ENCODE measurements at places on chromosomes 2 and 18.

DNA sequence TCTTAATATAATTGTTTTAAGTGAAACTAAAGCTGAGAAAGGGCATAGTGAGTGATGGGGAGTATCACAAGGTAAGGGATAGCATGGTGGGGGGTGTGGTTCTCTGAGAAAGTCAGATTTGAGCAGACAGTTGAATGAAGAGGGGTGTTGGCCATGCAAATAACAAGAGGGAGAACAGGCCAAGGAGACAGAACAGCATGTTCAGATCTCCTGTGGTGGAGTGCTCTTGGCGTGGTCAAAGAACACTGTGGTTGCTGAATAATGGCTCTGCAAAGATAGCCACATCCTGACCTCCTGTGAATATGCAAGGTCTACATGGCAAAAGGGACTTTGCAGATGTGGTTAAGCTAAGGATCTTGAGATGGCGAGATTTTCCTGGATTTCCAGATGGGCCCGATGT lies 389.2 kb downstream of the TMEM182 start:
- DNase-seq: no peak

GRCh38 chr2:101152272-101153076 lies 1.3 kb upstream of the TBC1D8 start:
- peak; percentile 6 for DNase-seq

DNA sequence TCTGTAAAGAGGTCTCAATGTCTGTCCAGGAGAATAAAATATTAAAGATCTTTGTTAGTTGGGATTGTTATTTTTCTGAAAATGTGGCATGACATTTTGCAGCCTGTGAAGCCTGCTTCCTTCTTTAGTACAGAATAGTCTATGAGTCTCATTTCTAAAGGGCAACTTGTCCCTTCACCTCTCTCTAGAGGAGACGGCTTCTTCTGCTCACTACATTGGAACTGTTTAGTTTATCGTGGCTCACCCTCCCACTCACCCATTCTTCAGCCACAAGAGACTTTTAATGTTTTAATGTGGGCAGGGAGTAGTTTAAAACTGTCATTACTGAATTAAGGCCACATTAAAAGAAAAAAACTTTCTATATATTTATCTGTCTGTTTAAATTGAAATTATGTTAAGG lies 161.0 kb downstream of the BARD1 start:
- no peak for DNase-seq

- peak; percentile 19 for DNase-seq
Observed at GRCh38 chr2:8676191-8676920, 5.5 kb upstream of the ID2 start.

DNA sequence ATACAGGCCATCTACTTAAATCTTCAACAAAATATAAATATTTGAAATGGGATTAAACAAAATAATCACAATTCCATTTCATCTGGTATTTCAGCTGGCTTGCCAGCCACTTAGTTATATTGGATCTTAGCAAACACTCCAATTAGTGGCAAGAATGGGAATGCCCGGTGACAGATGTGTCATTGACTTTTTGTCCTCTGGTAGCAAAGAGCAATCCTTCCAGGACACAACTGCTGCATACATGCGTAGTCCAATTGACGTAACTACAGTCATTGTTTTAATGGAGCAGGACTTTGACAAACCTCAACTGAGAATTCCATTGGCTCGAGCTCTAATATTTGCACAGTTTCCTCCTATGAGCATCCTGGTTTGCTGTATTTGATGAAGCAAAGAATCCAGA lies 69.9 kb downstream of the RNF152 start:
- DNase-seq: no peak

DNA sequence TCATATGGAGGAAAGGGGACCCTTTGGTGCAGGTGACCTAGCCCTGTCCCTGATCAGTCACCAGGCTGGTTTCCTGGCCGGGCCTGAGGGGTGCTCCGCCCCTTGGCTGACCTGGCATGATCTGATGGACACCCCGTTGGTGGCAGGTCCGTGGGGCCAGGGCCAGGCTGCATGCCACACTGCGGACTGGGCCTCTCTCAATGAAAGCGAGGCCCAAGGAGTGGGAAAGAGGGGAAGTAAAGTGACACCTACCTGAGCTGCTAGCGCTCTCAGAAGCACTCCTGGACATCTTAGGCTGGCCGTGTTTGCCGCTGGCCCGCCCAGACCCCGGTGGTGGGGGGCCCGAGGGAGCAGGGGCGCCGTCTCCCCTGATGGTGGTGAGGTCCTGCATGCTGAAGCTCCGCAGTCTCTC lies 33.1 kb downstream of the MRPL35 start:
- no peak for DNase-seq

GRCh38 chr2:220506466-220506865 lies 879.0 kb downstream of the SLC4A3 start:
- DNase-seq: no peak

DNA sequence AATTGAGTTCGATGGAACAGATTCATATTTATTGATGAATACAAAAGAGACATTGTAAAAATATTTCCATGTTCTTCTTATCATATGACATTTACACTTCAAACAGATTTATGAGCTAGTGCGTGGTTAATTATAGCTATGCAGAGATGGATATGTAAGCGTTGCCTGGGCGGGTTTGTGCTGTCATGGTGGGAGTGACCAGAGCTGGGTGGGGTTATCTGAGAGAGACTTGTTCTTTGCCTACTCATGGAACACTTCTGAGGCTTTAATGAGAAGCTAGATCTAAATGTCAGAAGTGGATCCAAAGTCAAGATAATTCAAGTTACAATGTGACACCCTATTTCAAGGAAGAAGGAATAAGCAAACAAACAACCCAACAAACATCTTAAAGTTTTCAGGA lies 162.3 kb upstream of the ZEB2 start:
- DNase-seq: no peak

GRCh38 chr2:26875065-26875634 lies 27.2 kb downstream of the DPYSL5 start:
- no peak for DNase-seq

GRCh38 chr2:229387866-229388265 lies 116.8 kb upstream of the PID1 start:
- no peak for DNase-seq

DNA sequence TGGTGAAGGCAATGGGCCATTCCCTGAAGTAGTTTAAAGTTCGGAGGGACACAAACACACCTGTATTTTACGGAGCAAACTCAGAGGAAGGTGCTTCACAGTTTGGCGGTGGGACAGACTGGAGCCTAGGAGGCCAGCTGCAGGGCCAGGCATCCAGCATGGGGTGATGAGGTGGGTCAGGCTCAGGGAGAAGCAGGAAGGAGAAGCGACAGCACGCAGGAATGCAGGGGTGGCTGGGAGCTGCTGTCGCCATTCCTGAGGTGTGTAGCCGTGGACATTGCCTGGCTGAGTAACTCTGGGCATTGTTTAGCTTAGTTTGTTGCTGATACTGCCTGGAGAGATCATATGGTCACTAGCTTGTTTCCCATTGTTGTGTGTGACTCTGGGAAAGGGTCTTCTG lies 35.8 kb upstream of the METTL21A start:
- no peak for DNase-seq

- no peak for DNase-seq
Observed at GRCh38 chr2:128930101-128930500, 611.4 kb upstream of the HS6ST1 start.

DNA sequence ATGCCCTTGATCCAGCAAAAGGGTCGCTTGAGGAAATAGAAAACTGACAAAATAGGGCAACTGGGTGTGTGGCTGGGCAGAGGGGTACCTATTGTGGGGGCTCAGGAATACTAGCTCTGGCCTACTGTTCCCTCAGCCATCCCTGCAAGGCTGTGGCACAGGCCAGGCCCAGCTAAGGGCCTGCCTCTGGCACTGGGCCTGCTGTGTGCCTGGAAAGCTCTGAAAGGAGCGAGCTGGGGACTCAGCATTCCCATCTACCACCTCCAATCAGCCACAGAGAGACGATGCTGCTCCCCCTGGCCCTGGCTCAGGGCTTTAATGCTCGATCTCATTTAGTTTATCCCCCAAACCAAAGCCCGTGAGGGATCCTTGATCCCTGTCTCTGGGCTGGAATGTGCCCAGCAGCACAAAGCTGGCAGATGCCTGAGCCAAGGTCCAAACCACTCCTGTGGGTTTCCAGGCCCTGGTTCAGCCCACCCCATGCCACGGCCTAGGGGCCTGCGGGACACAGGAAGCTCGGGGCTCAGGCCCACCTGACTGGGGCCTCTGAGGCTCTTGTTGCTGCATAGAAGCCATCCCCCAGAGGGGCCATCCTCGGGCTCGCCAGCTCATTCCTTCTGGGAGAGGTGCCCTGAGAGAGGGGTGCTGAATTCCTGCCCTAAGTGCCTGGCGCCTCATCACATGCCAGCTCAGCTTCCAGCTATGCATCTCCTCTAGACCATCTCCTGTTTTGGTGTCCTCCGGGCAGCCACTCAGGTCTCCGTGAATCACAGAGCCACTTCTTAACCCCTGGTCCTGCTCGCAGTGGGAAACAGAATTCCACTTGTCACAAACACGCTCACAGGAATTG lies 43.0 kb upstream of the KCNF1 start:
- DNase-seq: no peak

DNA sequence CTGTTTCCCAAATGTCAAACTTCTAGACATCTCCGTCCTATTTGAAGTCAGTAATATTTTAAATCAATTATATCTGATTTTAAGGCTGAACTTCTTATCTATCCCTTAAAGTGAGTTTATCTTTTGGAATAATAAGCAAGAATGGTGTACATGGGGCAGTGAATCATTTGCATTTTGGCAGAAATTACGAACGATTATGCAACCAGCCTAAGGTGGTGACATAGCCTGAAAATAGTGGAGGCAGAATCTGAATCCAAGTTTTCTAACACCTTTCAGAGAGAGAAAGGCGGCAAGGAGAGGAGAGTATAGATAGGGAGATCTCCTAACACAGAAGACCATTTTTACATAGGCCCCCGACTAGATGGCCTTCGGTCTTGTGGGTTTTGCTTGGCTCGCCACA lies 10.7 kb downstream of the ZBTB14 start:
- DNase-seq: no peak

GRCh38 chr2:224982910-224983711 lies 59.2 kb downstream of the DOCK10 start:
- DNase-seq: peak; percentile 42

- no peak for DNase-seq
Observed at GRCh38 chr2:209840434-209840833, 68.8 kb downstream of the UNC80 start.

- DNase-seq: no peak
Observed at GRCh38 chr2:121617042-121617599, 32.1 kb downstream of the CLASP1 start.

GRCh38 chr2:239691720-239692119 lies 290.9 kb upstream of the HDAC4 start:
- DNase-seq: no peak

DNA sequence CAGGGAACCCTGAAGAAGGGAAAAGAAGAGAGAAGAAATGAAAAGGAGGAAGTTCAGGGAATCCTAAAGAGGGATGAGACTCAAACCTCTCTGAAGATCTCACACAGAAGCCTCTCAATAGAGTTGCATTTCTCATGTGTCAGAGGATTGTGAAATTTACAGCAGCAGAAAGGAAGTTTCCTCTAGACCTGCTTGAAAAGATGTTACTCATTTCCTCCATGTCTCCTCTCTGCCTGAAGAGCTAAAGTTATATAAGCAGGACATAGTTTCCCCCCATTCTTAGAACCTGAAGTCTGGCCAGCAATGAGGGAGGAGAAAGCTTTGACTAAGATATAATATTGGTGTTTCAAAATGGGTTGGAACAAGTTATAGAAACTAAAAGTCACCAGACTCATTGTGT lies 1155.6 kb downstream of the LRP1B start:
- no peak for DNase-seq

- no peak for DNase-seq
Observed at GRCh38 chr2:18722101-18722500, 132.7 kb upstream of the NT5C1B start.

- peak; percentile 11 for DNase-seq
Observed at GRCh38 chr2:85755122-85756027, 1.6 kb downstream of the ATOH8 start.

DNA sequence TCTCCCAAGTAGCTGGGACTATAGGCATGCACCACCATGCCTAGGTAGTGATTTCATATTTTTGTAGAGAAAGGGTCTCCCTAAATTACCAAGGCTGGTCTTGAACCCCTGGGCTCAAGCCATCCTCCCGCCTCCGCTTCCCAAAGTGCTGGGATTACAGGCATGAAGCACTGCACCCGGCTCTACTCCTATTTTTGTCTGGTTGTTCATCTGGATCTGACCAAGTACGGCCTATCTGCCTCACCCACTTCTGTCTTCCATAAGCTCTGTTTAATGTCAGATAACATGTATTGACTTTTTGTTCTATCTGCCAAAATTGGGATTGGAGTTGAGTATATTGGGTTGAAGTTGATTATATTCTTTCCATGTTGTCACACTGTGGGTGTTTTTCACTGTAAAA lies 198.4 kb downstream of the AFF3 start:
- no peak for DNase-seq

GRCh38 chr2:200364142-200364541 lies 57.6 kb downstream of the SPATS2L start:
- DNase-seq: no peak

- DNase-seq: no peak
Observed at GRCh38 chr2:11876436-11876835, 130.0 kb downstream of the LPIN1 start.

GRCh38 chr18:11859282-11859830 lies 8.1 kb downstream of the CHMP1B start:
- DNase-seq: no peak

GRCh38 chr2:206349375-206349774 lies 74.9 kb downstream of the ZDBF2 start:
- DNase-seq: no peak

DNA sequence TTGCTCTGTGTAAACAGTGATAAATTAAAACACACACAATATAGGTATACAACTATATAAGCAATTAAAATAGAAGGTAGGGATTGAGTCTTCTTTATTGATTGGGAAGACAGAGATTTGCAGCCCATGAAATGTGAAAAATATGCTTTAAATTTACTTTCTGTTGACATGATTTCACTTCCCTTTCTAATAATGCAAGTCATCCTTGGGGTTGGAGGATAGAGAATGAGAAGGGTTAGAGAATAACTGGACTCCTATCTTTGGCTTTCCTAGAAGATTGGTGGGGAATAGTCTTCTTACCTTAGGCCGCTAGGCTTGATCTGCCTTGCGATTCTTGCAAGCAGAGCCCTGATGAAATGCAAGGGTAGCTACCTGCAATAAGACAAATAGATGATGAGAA lies 339.8 kb downstream of the NYAP2 start:
- no peak for DNase-seq

GRCh38 chr18:45275367-45276113 lies 339.7 kb upstream of the SLC14A2 start:
- no peak for DNase-seq

GRCh38 chr18:3679241-3679640 lies 229.3 kb downstream of the TGIF1 start:
- DNase-seq: no peak

DNA sequence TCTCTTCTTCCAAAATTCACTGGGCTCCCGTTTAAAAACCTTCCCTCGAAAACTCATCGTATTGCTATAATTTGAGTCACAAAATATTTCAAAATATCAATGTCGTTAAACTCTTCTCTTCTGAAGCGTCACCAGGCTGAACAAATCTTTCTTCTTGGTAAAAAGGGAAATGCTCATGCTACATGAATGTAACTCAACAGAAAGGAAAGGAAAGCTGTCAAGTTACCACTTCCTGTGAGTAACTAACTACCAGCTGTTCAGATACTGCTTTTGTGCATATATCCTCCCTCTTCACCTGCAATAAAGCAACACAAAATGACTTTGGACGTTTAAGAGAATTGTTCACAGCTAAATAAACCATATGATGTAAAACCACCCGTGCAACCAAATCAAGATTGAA lies 95.4 kb downstream of the DOCK10 start:
- DNase-seq: no peak

GRCh38 chr2:47172156-47172921 lies 17.2 kb upstream of the STPG4 start:
- no peak for DNase-seq

- DNase-seq: no peak
Observed at GRCh38 chr2:35580956-35581355, 774.6 kb upstream of the CRIM1 start.
